Sigmoid colon (tissue), 7 donors: ENCODE measurements at places on chromosomes 11 and 22. TPM values are rescaled to one million over a fixed set of nuclear protein-coding genes. Genes with fewer than 3 reads are reported as not detected.
A peak's percentile ranks its signal among the peaks of the same experiment; 100 is the strongest.

The SCGB1A1 gene
- not detected for total RNA-seq

DNA sequence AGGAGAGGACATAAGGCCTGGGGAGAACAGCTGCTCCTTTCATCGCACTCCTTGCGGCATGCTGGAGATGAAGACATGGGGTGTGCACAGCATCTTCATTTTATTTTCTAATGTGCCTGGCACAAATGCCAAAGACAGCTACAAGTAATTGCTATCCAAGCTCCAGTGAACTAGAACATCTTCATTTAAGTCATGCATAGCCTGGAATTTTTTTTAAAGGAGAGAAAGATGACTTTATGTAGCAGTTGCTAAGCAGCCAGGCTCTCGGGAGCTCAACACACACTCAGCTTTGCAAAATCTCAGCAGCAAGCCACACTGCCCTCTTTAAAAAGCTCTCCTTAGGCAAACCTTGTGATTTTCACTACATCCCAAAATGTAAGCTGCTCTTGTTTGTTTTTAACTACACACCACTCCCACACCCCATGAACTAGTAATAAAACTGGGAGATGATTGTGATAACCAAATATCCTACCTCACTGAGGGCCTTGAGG is 164.5 kb upstream of the POU2AF2 start:
- DNase-seq = no peak

DNA sequence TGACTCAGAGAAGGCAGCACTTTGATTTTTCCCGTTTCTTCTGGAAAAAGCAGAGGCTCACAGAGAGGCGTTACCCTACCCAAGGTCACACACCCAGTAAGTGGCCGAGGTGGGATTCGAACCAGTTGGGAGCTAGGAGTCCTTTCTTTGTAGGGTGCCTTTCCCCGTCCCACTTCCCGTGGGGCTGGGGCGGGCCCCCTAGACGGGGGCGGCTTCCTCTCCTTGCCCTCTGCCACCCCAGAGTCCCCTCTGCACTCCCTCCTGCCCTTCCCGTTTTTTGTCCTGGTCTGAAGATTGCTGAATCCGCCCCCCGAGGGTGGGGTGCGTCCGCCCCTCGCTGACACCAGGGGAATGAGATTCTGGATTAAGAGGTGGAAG is 747 bp downstream of the TPCN2 start:
- DNase-seq = no peak

The ANO9 gene
- 0.36 TPM for total RNA-seq

DNA sequence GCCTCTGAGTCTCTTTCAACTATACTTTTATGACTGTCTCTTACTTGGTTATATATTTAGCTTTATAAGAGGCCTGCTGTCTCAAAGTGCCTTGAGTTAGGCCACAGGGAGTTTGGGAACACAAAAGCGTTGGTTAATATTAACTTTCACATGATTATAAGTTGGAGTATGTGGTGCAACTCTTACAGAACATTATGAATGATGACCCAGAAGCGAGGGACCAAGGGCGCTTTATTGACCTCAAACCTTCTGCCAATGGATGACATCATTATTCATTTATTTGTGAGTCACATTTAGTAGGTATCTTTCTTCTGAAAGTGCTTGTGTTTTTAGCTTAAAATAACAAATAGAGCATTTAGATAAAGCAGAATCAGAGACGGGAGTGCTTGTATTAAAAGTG is 298.0 kb upstream of the ZC3H12C start:
- no peak for DNase-seq

The PTPN5 gene
- total RNA-seq = 0.54 TPM

The ANAPC15 gene
- 48.5 TPM for total RNA-seq

DNA sequence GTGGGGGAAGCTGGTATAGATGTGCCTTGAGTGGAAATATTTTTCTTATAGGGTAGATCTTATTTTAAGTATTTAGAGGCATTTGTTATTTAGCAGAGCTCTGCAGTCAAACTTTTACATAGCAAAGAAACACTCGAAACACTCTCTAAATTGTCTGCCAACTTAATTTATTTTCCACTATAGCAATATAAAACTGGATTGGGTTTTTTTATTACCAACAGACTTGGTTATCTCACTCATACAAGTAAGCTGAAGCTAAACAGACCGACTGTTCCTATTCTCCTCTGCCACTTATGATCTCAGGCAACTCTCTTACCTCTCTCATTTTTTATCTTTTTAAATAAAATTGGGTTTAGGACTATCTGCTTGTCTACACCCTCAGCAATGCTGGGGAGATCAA is 4.6 kb downstream of the RAB38 start:
- DNase-seq = no peak

DNA sequence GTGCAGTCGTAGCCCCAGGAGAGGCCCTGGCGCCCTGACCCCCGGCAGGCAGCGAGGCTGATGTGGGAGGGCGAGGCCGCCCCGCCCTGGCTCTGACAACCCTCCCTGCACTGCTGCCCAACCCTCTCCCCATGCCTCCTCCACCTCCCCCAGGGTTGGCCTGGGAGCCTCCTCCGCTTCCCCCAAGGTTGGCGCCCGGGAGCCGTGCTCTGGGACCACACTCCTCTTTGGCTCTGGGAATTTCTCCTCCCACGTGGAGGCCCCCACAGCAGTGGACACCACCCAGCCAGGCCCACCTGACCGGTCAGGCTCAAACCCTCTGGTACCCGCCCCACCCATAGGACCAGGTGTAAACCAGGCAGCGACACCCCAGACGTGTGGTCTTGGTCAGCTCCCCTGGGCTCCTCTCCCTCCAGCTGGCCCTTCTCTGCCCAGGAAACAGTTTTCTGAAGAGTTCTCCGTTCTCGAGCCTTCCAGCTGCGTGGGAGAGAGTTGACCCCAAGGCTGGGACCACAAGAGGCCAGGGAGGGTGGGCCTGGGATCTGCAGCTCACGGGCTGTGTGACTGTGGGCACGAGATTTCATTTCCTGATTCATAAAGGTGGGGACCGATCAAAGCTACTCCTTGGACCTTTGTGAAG is 39.5 kb upstream of the BRSK2 start:
- DNase-seq = peak; percentile 46

The TPBGL gene
- total RNA-seq = 0.68 TPM

- DNase-seq = no peak
Measured at GRCh38 chr11:28347371-28347770, 239.2 kb downstream of the METTL15 start.

DNA sequence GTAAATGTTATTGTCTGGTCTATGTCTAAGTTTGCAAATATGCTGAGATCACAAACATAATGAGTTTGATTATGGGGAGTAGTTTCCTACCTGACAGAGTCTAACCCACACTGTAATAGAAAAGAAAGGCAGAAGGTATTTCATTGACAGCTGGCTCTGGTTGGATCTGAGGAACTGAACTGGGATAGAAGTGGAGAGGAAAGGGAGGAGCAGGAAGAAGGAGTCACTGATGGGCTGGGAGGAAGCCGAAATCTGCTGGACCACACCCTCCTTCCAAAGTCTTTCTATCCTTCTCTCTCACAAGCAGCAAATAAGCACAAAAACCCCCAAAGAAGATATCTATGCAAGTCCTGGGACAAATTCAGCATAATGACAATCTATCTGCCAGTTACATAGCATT is 11.7 kb downstream of the BLID start:
- no peak for DNase-seq

The RASD2 gene
- 6.6 TPM for total RNA-seq

DNA sequence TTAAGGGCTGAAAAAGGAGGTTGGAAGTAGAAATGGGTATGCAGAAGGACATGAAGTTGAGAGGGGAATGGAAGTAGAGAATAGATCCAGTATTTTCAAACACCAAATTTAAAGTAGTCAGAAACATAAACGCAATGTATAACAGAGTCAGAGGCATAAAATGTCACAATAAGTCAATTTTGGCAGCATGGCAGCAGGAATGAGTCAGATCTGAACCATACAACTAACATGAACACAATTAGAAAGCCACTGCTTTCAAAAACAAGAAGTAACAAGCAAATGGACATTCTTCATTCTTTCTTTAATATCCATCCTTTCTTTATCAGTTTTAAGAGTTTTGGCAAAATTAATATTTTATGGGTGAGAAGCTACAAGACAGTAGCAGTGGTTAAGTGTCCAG is 2.5 kb downstream of the CHORDC1 start:
- DNase-seq = no peak

GRCh38 chr11:111123463-111124398 is 121.8 kb upstream of the POU2AF2 start:
- no peak for DNase-seq

The CHST1 gene
- total RNA-seq = 1.5 TPM

The SYT8 gene
- total RNA-seq = not detected

DNA sequence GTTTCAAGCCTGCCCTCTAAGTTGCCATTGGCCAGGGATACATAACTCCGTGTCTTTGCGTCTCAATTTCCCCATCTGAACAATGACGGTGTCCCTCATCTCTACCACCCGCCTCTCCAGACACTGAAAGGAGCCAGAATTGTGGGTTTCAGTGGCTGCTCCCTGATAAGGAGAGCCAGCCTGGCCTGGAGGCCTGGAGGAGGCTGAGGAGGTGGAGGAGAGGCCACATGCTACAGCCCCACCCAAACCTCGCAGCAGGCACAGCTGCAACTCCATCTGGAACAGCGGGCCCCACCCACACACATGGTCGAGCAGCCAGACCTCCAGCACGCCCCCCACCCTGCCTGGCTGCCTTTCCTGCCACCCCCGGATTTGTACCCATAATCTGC is 34.4 kb upstream of the CD82 start:
- no peak for DNase-seq

DNA sequence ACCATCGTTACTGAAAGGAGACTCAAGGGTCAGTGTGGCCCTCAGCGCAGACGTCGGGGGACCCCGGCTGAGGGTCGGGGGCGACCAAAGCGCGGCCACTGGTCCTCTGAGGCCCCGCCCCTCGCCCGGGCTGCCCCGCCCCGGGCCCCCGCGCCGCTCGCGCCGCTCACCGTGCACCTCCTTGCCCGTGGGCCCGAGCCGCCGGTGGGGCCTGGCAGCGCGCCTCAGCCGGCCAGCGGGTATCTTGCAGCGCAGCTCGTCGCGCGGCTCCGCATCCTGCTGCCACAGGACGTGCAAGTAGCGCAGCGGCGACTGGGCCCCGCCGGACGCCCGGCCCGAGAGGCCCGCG is 419 bp downstream of the ANKRD54 start:
- DNase-seq = peak; percentile 74

The SELENOH gene
- 130 TPM for total RNA-seq

- DNase-seq = peak; percentile 74
Measured at GRCh38 chr11:64762674-64763525, 3.1 kb upstream of the PYGM start.

- no peak for DNase-seq
Measured at GRCh38 chr11:102464859-102465500, 12.4 kb upstream of the TMEM123 start.

DNA sequence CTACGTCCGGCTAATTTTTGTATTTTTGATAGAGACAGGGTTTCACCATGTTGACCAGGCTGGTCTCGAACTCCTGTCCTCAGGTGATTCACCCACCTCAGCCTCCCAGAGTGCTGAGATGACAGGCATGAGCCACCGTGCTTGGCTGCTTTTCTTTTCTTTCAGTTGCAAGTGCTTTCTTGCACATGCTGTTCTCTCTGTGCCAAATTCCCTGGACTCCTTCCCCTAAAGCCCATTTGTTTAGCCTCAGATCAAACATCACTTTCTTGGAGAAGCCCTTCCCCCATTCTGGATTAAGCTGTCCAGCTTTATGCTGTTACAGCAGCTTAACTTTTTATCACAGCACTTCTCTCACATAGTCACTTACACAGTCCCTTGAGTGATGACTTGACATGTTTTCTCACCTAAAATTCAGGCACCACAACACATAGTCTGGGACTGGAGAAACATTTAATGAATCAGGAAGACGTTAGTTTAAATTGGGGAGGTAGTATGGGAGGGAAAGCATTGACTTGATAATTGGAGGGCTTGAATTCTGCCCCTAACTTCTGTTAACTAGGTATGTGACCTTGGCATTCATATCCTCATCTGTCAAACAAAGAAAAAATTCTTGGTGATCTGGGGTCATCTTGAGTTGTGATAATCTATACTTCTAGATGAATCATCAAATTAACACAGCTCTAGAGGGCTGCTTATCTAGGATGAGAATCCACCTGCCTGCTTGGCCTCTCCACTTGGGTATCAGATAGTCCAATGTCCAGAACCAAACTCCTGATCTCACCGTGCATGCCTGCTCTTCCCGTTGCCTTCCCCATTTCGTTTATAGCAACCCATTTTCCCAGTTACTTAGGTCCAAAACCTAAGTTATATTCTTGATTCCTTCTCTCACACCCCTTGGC is 18.4 kb downstream of the ACO2 start:
- DNase-seq = no peak

DNA sequence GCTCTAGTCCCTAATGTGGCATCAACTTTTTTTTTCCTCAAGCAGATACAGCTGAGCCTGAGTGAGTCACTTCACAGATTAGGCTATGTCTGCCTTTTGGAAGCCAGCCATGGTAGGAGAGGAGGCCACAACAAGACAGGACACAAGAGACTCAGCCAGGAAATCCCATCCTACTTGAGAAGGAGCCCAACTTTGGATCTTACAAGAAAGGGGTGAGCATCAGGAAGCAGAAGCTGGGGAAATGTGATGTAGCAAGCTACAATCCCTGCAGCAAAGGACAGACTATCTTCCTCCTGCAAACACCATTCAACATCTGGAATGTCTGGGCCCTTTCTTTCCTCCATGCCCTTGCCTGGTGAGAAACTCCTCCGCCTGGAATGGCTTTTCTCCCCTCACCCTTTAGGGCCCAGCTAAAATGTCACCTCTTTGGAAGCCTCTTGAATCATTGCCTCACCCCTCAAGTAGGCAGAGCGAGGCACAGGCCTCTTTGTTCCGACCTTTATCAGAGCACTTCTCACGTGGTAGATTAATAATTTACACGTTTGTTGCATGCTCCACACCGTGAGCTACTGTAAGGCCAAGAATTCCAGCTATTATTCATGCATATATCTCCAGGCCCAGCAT is 156.4 kb upstream of the PITPNB start:
- DNase-seq = peak; percentile 71

DNA sequence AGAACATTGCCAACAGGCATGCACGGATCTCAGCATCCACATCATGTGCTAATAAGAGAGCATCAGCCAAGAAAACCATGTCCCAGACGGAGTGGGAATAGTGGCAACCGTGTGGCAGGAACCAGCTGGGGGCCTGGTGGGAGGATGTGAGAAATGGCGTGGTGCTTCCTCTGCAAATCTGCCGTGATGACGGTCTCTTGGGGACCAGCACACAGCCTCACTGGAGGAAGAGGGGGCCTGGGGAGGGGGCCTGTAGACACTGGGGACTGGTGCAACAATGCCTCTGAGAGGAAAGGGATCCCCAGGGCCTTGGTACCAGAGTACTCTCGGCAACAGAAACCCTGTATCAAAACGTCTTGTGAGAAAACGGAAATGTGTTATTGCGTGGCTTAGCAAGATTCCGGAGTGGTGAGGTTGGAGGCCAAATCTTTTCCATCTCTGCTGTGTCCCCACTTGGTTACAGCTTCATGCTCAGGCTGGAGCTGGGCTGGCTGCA is 154.3 kb upstream of the TBCEL start:
- DNase-seq = no peak

- no peak for DNase-seq
Measured at GRCh38 chr11:36038541-36038940, 94.7 kb downstream of the LDLRAD3 start.

- DNase-seq = peak; percentile 36
Measured at GRCh38 chr22:40641269-40641668, 4.8 kb upstream of the MRTFA start.

GRCh38 chr11:27452147-27452546 is 20.4 kb downstream of the LGR4 start:
- DNase-seq = no peak

The MCHR1 gene
- total RNA-seq = not detected
